WTC11 (cell line): ENCODE measurements at places on chromosomes 5 and 9.

GRCh38 chr5:156481741-156482140 lies 154.8 kb downstream of the SGCD start:
- no peak for DNase-seq

GRCh38 chr5:72605632-72606031 lies 98.4 kb upstream of the ZNF366 start:
- no peak for DNase-seq

GRCh38 chr5:116303340-116303739 lies 218.5 kb downstream of the COMMD10 start:
- DNase-seq = no peak

DNA sequence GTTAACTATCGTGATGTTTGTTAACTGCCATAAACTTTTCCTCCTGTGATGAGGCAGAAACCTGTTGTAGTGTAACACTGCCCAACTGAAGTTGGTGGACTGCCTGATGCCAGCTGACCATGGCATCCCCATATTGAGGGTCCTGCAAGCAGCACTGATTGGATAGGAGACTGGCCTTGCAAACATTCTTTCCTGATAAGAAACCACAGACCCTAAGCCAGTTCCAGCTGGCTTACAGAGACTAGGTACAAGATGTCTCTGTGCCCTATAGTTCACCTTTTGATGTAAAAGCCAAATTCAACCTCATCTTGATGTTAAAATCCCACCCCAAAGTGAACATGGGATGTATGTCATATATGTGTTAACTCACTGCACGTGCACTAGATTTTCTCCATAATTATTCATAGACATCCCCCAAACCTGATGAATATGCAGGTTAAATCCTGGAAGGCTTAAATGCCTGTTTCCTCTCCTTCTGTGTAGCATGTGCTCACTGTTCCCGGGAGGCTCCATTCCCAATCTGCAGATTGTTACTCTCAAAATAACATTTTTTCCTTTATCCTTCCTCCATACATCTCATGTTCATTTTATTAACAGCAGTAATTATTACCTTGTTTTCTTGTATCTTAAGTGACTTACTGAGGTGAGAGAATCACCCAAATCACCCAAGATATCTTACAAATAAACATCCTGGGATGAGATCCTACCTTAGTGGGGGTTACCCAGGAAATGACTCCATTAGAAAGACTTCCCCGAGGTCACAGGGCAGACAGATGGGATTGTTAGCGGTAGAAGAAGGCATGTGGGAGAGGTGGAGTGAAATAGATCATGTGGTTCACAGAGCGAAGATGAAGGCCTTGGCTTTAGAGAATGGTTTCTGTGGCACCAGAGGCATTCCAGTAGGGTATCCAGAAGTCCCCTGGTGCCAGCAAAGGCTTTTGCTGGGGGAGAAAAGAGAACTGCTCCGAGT lies 566.7 kb downstream of the CCDC171 start:
- DNase-seq = no peak

GRCh38 chr5:35822511-35822910 lies 34.2 kb upstream of the IL7R start:
- no peak for DNase-seq

DNA sequence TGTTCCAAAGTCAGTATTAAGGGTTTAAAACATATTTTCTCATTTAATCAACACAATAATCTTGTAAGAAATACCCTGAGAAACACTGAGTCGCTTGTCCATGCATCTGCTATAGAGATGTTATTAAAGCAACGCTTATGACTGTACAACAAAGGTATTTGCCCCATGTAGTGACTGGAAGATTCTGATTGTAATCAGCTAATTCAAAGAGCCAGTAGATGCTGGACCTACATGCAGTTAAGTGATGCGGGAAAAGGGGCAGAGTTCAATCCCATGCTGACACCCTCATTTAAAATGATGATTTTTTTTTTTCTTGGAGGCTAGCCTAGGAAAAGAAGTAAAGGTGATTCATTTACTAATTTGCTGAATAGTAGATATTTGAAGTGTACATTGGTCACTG lies 149.3 kb upstream of the MTAP start:
- no peak for DNase-seq

- no peak for DNase-seq
Measured at GRCh38 chr9:121071756-121072421, 2.9 kb upstream of the CNTRL start.

GRCh38 chr5:163190283-163190682 lies 247.1 kb upstream of the CCNG1 start:
- no peak for DNase-seq

DNA sequence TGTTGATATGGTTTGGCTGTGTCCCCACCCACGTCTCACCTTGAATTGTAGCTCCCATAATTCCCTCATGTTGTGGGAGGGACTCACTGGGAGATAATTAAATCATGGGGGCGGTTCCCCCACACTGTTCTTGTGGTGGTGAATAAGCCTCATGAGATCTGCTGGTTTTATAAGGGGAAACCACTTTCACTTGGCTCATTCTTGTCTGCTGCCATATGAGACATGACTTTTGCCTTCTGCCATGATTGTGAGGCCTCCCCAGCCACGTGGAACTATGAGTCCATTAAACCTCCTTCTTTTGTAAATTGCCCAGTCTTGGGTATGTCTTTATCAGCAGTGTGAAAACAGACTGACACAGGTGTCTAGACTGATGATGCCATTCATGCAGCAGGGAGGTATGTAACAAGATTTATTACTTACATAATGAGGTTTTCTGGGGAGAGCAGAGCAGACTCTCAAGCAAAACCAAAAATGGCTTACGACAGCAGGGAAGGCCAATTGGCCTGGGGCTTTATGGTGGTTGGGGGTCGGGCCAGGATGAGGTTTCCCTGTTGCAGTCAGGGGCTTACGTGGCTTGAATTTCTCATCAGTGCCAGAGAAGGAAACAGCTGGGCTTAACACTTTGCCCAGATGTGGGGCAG lies 9.5 kb upstream of the COMMD10 start:
- no peak for DNase-seq

GRCh38 chr9:134531220-134531970 lies 110.2 kb upstream of the COL5A1 start:
- no peak for DNase-seq
